PC-9 (cell line): ENCODE measurements at places on chromosomes 2 and 18. TPM values are rescaled to one million over a fixed set of nuclear protein-coding genes. Genes with fewer than 3 reads are reported as not detected.

DNA sequence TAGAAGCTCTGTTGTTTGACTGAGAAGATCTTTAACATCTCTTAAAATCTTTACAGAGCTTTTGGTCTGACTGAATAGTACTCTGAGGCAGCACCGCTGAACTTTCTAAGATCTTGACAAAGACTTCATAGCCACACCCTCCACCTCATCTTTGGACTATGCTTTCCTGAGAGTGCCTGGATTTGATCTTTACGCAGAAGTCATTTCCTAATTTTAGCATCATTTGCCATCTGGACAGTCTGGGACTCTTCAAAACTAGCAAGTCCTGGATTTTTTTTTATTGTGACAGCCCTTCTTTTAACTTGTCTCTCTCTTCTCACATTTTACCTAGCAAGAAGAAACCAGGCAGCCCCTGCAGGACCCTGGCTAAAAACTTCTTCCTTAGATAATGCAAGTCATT is 188.8 kb downstream of the CTIF start:
- H3K27me3 ChIP-seq, result no peaks in the 10 kb centered on the region
- no peak overlapping the region for H3K27ac ChIP-seq
- no peaks in the 10 kb centered on the region for H3K36me3 ChIP-seq

GRCh38 chr2:207044379-207045362 is 105.4 kb downstream of the CPO start:
- no peaks in the 10 kb centered on the region for H3K27me3 ChIP-seq
- no peak for DNase-seq
- no peaks in the 10 kb centered on the region for H3K4me1 ChIP-seq

DNA sequence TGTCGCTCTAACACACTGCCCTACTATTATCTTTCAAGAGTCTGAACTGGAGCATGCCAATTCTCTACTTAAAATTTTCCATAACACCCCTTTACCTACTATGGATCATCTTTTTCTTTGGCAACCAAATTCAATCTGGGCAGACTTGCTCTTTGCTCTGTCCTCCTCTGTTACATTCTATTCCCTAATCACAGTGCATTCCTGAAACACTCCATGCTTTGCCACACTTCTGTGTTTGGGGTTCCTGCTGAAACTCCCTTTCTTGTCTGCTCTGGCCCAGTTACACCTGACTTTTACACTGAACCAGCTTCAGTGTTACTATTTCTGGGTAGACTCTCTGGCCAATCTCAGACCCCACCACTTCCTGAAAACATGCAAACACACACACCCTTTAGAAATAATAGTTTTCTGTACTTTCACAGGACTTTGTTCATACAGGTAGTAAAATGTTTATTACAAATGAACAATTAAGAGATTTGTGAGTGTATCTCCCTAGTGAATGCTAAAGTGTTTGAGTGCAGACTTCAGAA is 119.9 kb upstream of the DCC start:
- H3K4me3 ChIP-seq, result no peak overlapping the region
- no peaks in the 10 kb centered on the region for H3K27me3 ChIP-seq
- DNase-seq, result no peak
- no peaks in the 10 kb centered on the region for H3K4me1 ChIP-seq
- no peak overlapping the region for H3K27ac ChIP-seq

GRCh38 chr2:216796115-216796840 is 63.6 kb downstream of the TNP1 start:
- H3K4me3 ChIP-seq, result no peak overlapping the region
- no peak overlapping the region for H3K27ac ChIP-seq
- no peak for DNase-seq

Gene CPO
- total RNA-seq, result not detected in 2 replicates
